ENCODE measurements at places on chromosomes 1 and 21. TPM values are rescaled to one million over a fixed set of nuclear protein-coding genes. Genes with fewer than 3 reads are reported as not detected.

GRCh38 chr1:185840880-185841279, 106.7 kb downstream of the HMCN1 start:
- no peak for DNase-seq

GRCh38 chr21:32065654-32066053, 192.8 kb downstream of the HUNK start:
- DNase-seq, result no peak

DNA sequence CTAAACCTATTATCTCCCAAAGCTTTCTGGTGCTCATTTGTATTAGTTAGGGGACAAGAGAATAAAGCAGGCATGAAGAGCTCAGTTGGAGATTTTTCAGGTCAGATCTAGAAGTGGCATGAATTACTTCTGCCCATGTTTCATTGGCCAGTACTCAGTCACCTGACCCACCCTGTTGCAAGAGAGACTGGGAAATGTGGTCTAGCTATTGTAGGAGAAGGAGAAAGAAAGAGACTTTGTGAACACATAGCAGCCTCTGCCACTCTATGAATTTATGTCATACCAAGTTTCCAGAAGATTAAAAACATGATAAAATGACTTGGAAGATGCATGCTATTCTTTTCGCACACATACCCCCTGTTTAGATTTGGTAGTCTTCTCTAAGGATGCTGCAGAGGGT, 302.3 kb upstream of the RUNX1 start:
- no peak for DNase-seq

DNA sequence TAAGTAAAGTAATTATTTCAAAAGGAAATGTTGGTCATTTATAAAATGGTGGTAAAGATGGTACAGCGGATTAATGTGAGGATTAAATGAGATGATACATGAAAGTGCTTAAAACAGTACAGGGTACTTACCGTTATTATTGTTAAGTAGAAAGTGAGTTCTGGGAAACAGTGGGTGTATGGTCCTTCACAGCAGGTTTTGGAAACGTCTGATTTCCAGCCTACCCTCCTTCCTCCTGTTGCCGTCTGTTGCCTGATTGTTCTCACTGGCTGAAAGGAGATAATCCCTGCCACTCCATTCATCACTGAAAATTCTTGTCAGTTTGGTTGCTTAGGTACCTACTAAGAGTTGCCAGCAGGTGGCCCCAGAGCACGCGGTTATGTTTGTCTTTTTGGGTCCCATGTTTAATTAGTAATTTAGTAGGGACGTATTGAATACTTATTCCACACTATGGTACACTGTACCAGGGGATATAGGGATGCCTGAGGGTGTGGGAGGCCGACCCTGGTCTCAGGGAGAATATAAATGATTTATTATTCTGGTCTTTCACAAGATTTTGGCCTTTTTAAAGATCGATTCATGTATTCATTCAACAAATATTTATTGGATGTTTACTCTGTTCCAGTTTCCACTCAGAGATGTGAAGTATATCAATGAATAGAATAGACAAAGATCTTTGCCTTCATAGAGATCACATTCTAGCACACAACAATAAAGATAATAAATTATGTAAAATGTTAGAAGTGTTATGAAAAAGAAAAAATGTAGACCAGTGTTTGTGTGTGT, 30.8 kb upstream of the RPTN start:
- DNase-seq, result peak; percentile 71

DNA sequence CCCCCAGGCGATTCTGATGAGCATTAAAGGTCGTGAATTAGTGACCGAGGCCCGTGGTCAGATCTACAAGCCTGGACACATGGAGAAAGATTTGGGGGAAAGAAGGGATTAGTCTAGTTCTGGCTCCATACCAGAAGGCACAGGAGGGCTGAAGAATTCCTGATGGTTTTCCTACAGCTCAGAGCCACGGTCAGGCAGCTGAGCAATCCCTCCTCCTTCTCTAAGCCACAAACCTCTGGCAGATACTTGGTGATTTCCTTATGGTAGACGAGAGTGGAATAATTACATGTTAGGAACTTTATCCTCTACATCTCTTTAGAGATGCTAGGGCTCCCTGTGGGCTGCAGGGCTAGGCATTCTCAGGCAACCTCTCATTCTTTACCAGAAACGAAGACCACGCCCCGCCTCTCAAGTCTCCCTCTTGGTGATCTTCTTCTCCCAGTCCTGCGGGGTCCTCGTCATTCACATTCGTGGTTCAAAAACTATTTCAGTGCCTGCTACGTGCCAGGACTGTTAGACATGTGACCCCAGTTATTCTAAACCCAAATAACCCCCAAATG, 20.5 kb upstream of the ZBTB18 start:
- no peak for DNase-seq

Gene OR10Z1
- total RNA-seq, result not detected
